ENCODE measurements at places on chromosomes 7 and 10.

- no peak for DNase-seq
Measured at GRCh38 chr10:123769647-123770046, 103.5 kb downstream of the GPR26 start.

- no peak for DNase-seq
Measured at GRCh38 chr7:121313793-121314676, 14.8 kb upstream of the WNT16 start.

DNA sequence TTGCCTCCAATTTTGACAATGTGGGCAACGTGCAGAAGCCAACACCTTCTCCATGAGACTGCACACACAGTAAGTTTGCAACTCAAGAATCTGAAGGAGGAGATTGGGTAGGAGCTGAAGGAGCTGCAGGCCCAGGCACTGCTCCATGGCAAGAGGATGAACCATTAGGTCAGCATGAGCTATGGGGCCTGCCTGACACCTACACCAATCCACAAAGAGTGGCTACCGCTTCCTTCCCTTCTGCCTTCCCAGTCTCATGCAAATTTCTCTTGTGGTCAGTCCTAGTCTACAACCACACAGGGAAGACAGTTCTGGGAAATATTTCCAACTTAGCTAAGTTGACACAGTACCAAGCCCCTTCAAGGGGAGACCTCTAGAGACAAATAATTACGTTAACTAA, 142.0 kb upstream of the ADO start:
- no peak for DNase-seq

- no peak for DNase-seq
Measured at GRCh38 chr7:129356176-129356575, 78.1 kb upstream of the STRIP2 start.

DNA sequence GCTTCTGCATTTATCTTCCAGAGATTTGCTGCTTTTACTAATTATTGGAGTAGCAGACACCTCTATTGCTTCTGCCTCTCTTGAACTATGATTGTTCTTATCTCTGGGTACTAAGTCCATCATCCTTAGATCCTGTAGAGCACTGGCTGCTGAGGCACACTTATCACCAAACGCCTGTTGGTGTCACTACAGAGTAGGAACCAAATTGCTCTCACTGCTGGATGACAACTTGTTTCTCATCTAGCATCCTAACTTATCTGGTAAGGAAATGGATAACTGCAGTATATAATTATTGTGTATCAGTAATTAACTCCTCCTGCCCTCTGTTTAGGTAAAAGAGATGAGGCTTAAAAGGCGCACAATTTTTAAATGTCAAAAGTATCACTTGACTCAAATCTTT, 1059.4 kb downstream of the NRG3 start:
- no peak for DNase-seq

DNA sequence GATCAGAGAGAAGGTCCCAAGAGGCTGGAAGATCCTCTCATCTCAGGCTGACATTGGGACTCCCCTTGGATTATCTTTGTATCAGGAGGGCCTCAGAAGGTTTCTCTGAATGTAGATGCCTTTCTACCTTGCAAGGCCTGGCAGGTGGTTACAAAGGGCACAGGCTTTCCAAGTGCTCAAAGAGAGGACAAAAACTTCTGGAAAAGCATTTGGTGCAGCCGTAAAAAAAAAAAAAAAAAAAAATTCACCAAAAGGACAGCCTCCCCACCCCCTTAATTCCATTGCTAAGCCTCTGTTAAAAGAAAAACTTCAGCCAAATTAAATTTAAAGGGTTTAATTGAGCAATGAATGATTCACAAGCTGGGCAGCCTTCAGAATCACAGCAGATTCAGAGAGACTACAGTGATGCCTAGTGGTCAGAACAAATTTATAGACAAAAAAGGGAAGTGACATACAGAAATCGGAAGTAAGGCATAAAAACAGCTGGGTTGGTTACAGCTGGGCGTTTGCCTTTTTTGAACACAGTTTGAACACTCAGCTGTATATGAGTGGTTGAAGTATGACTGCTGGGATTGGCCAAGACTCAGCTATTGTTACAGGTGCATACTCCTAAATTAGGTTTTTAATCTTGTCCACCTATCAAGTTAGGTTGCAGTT, 42.5 kb upstream of the LRGUK start:
- no peak for DNase-seq

- no peak for DNase-seq
Measured at GRCh38 chr7:37425498-37425897, 23.2 kb downstream of the ELMO1 start.

DNA sequence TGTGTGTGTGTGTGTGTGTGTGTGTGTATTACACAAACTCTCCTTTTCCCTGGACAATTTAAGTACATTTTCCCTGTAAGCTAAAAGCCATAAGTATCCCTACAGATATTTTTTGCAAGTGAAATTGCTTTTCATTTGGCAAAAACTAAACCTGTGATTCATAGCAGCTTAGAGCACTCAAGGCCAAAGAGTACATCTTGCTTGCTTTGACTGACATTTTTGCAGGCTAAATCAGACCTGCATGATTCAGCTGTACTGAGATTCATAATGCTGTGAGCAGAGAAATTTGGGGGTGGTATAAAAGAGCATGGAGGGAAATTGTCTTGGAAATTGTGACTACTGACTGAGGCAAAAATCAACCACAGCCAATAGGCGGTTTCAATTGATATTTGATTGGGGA, 500.4 kb downstream of the GFRA1 start:
- DNase-seq = no peak

DNA sequence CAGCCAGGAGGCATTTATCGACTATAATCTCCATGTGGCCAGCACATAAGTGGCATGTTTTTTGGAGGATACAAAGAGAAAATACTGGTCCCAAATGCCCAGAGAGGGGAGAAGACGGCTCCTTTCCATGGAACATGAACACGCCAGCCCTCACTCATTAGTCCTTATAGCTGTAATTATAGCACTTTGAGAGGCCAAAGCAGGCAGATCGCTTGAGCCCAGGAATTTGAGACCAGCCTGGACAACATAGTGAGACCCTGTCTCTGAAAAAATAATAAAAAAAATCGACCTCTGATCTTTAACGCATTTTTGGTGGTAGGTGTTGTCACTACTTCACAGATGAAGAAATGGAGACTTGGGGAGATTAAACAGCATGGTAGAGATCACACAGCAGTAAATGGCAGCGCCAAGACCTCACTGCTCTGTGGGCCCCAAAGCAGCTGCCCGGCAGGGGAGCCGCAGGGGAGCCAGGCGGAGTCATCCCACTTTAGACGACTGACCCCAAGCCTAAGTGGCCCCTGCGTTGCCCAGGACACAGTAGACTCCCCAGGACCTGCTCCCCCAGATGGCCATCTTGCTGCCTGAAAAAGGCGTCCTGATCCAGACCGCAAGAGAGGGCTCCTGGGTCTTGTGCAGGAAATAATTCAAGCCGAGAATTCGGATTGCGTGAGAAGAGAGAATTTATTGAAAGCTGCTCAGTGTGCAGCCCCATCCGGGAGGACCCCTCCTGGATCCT, 21.2 kb upstream of the PRKAG2 start:
- no peak for DNase-seq

GRCh38 chr7:99126921-99127553, 16.9 kb downstream of the SMURF1 start:
- DNase-seq = no peak

GRCh38 chr7:51629206-51629605, 312.6 kb upstream of the COBL start:
- no peak for DNase-seq

DNA sequence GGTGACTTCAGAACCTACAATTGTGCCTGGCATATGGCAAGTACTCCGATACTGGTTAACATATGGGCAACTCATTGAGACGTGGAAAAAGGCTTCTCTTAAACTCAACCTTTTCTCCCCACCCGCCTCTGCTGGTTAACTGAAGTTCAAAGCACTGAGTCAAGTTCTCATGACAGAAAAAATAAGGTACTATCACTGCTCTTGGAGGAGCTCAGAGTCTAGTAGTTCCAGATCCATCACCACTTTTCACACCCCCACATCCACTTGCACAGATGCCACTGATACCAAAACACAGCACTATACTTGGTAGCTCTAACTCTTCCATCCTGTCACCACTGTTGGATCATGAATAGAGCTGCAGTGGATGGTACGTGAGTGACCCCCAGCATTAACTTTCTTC, 36.2 kb downstream of the CCDC6 start:
- DNase-seq = no peak

DNA sequence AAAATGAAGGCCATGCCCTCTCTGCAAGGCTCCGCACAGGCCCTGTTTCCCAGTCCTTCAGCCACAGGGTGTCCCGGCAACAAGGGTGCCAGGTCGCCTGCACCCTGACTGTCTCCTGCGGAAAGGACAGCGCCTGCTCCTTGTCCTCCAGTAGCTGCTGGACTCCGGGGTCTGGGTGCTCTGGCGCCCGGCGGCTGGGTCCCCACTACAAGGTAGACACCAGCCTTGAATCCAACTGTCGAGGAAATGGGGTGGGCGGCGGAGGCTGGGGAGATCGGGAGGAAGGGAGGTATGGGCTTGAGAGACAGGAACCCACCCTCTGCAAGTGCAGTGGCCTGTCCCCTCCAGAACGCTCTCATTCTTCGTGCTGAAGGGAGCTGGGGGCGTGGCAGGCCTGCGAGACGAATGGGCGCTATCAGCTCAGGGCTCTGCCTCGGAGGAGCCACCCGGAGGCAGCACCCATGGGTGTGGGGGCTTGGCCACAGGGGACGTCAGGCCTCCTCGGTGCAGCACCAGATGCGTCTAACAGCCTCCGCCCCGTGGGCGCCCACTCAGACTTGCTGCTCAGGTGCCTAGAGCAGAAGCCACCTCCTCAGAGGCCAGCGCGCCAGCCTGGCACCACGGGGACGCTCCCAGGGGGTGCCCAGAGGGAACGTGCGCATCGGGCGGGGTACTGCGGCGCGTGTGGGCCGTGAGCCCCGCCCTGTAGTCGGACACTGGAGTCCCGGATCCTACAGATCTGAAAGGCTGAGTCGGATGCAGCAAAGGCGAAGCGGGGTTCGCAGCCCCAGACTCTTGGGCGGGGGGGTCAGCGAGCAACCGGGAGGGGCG, 15.6 kb downstream of the ADAM8 start:
- DNase-seq = no peak

- DNase-seq = no peak
Measured at GRCh38 chr10:82319074-82319473, 444.1 kb downstream of the NRG3 start.

- no peak for DNase-seq
Measured at GRCh38 chr10:78523453-78523852, 489.8 kb downstream of the RPS24 start.

DNA sequence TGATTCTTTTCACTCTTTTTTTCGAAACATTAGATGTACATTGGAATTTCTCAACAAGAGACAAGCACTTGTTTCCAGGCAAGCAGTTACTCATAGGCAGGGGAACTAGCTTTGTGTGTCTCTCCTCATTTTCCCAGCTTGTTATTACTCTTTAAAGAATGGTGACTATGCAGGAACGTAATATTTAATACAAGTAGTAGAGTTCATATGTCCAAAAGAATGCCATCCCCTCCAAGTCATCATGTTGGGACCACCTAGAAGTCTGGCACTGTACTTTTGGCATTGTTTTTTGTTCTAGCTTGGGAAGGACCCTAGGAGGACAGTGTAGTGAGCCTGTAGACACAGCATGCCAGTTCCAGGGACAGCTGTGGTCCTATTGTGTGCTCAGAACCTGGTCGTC, 650.7 kb downstream of the INHBA start:
- no peak for DNase-seq

DNA sequence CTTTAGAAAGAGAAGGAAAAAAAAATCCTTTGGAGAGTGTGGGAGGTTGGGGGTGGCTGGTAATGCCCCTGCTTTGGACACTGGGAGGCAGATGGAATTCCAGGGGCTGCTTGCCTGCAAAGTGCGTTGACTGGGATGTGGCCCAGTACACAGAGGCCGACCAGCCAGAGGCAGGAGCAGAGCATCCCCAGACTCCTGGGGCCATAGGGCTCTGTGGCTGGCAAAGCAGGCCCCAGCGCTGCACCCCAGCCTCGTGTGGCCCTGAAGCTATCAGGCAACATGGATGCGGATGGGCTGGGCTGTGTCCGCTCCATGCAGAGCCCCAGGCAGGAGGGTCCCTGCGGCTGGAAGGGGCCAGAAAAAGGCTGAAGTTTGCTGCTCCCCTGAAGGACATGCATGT, 361.6 kb upstream of the FZD8 start:
- no peak for DNase-seq

DNA sequence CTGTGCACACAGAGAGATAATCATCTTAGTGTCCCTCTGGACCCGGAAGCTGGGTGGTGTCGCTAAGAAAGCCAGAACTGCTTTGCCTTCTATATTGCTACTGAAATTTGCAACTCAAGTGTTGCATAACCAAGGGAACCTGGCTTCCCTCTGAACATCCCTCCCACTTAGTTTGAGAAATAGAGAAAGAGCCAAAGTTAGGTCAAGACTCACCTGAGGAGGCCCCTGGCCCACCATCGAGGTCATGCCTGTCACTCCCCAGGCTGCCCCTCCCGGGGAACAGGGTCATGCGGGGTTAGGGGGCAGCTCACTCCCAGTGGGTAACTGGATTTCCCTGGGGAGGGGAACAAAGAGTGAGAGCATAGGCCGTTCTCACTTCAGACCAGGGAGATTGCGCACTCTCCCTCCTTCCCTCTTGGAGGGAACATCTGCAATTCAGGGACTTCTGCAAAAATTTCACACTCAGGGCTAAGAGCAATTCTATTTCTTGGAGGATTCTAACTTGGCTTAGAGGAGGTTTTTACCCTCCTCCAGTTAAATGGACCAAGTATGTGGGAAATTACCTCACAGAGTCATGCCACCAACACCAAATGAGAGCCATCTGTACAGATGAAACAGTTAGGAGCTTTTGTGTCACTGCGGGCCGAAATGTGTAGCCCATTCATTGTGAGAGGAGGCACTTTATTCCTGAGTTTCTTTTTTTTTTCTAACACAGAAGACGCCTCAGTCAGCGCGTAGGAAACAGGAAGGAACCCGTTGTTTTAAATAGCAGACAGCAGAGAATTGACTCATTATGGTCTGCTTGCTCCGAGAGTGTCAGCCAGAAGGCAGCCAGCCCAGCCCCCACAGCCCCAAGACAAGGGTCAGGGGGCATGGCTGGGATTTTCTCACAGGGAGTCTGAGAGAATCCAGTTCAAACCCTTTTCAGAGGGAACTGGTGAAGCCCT, 221.3 kb downstream of the ARHGAP12 start:
- no peak for DNase-seq

DNA sequence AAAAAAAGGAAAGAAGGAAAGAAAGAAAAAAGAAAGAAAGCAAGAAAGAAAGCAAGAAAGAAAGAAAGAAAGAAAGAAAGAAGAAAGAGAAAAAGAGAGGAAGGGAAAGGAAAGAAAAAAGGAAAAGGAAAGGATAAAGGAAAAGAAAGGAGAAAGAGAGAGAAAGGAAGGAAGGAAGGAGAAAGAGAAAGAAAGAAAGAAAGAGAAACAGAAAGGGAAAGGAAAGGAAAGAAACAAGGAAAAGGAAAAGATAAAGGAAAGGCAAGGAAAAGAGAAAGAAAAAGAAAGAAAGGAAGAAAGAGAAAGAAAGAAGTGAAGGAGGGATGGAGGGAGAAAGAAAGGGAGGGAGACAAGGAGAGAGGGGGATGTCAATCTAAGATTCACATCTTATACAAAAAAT, 20.8 kb upstream of the SFTPA2 start:
- DNase-seq = no peak

GRCh38 chr7:1555813-1556543, at the start of gene TMEM184A:
Gene TMEM184A (minus strand): TSS chr7:1556205. CDS start chr7:1555484, 721 bp downstream.
- no peak for DNase-seq

- no peak for DNase-seq
Measured at GRCh38 chr10:111246136-111246535, 169.3 kb downstream of the ADRA2A start.

Data from stimulated activated CD8-positive, alpha-beta memory T cell treated with anti-CD3 and anti-CD28 coated beads, Interleukin-4, amount 100 ng/mL, for 4 hours (primary cell).